ENCODE measurements at places on chromosomes 6 and 20.
A peak's percentile ranks its signal among the peaks of the same experiment; 100 is the strongest.

- no peak for DNase-seq
These were observed 302.8 kb upstream of the JARID2 start for GRCh38 chr6:14943116-14943515.

DNA sequence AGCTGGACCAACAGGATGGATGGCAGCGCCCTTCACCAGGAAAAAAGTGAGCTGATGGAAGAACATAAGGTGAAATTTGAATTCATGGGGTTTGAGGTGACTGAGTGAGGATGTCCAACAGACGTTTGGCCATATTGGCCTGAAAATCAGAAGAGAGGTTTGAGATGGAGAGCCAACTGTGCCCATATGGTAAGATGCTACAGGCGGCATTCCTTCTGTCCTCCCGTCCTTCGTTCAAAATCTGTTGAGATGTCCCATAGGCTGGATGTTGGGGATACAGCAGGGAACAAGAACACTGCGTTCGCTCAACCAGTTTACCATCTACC, 468 bp upstream of the CMTR1 start:
- DNase-seq = no peak

DNA sequence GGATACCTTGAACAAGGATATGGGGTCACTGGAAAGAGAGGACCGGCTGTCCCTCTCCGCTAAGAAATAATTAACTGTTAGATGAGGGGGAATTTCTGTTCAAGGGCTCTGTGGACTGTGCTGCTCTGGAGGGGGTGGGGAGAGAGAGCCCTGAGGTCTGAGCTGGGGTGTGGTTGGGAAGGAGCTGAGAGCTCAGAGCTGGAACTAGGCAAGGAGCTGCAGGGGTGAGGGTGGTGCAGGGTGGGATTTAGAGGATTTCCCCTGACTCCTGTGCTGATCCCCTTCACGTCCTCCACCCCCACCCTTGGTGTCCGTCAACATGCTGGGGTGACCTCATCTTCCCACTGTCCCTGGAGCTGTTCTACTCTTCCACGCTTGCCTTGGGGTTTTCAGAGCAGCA, 52.5 kb downstream of the HLA-A start:
- DNase-seq = no peak

- DNase-seq = no peak
These were observed 9.2 kb upstream of the CGA start for GRCh38 chr6:87103977-87104601.

DNA sequence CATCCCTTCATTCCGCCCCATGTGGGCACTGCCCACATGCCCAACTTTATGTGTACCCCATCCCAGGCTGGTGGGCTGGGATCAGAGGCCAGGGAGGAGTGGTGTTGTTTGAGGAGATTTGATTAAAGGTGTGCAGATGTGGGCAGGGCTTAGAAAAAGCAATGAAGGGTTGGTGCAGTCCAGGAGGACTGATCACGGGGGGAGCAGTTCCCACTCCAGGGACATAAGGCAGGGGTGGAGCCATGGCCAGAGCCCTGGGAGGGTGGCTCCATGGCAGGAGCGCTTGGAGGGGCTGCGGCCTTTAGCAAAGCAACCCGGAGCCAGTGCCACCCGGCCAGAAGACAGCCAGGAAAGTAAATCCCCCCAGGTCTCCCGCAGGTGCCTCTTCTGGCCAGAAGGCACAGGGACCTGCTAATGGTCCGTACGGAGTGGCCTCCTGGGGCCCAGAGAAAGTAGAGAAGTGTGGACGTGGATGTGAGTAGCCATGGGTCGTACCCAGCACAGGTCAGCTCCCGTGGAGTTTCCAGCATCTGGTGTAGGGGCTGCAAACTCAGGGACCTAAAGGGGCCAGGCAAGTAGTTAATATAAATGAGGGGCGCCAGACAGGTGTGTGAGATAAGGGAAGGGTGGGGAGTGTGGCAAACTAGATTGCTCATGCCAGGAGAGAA, 62.1 kb upstream of the APCDD1L start:
- DNase-seq = peak; percentile 23

DNA sequence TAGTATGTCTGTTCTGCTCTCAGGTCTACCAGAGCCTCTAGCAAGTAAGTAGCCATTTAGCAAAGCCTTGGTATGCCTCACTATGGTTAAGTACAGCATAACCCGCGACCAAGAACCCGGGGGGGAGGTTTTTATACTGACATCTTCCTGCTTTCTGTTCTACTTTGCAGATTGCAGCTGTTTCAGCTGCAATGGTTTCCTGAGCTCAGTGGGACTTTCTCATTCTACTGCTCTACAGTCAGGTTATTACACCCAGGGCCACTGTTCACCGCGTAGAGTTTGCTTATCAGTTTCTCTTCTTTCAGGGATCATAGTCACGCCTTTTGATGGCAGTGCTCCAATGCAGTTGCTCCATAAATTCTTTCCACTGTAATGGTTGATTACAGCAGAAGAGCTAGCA, 631.3 kb downstream of the TFAP2A start:
- no peak for DNase-seq

- no peak for DNase-seq
These were observed 6.1 kb downstream of the EDN1 start for GRCh38 chr6:12296255-12296573.

DNA sequence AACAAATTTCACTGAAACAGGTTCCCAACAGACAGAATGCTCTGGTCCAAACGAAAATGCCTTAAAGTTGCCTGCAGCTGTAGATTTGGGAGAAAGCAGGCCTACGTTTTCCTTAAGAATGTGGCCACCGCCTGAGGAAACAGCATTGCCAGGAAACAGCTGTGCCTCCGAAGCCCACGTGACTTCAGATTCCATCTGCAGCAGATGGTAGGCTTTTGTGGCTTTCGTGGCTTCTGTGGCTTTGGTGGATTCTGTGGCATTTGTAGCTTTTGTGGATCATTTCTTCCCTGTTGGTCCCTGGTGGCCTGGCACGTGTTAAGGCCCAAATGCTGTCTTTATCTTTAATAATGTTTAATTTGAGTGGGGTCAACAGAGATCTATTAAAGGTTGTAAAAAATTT, 222.9 kb downstream of the TTLL2 start:
- no peak for DNase-seq

- DNase-seq = no peak
These were observed 71.5 kb downstream of the SOX4 start for GRCh38 chr6:21665110-21665391.

- no peak for DNase-seq
These were observed 109.3 kb upstream of the AFDN start for GRCh38 chr6:167717455-167717854.

- no peak for DNase-seq
These were observed 1.8 kb downstream of the FOXO3 start for GRCh38 chr6:108562503-108562993.

GRCh38 chr20:50980071-50980681, 21.6 kb downstream of the MOCS3 start:
- DNase-seq = no peak

DNA sequence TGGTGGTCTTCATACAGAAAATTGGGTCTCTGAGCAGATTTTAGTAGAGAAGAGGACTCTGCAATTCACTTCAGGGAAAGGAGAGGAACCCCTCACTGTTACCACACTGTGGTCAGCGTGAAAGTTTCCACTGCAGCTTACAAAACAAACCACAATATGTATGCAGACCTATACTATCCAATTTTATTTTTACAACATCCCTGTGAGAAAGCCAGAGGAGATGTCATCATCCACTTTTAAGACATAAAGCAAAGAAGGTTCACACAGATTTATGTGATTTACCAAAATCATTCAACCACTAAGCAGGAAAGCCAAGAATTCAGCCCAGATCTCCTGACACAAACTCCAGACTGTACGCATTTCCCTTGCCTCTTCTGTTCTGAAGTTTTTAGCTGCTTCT, 442.4 kb downstream of the FRK start:
- peak; percentile 58 for DNase-seq

DNA sequence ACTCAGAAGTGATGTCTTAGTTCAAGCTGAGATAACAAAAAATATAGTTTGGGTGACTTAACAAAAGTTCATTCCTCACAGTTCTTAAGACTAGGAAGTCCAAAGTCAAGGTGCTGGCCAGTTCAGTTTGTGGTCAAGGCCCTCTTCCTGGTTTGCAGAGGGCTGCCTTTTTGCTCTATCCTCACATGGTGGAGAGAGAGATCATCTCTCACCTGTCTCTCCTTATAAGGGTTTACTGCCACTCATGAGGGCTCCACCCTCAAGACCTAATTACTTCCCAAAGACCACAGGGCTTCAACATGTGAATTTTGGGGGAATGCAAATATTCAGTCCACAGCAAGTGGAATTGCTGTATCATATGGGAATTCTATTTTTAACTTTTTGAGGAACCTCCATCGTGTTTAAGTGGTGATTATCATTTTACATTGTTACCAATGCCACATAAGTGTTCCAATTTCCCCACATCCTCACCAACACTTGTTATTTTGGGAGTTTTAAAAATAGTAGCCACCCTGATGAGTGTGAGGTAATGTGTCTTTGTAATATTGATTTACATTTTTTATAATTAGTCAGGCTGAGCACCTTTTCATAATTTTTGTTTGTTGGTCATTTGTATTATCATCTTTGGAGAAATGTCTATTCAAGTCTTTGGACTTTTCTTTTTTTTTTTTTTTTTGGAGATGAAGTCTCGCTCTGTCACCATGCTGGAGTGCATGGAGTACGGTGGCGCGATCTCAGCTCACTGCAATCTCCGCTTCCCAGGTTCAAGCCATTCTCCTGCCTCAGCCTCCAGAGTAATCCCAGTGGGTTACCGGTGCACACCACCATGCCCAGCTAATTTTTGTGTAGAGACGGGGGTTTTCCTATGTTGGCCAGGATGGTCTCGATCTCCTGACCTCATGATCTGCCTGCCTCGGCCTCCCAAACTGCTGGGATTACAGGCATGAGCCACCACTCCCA, 112.2 kb downstream of the SESN1 start:
- DNase-seq = no peak

- DNase-seq = no peak
These were observed 17.9 kb upstream of the TRIM26 start for GRCh38 chr6:30231067-30231466.

GRCh38 chr6:70270287-70271005, 32.4 kb downstream of the COL9A1 start:
- no peak for DNase-seq

DNA sequence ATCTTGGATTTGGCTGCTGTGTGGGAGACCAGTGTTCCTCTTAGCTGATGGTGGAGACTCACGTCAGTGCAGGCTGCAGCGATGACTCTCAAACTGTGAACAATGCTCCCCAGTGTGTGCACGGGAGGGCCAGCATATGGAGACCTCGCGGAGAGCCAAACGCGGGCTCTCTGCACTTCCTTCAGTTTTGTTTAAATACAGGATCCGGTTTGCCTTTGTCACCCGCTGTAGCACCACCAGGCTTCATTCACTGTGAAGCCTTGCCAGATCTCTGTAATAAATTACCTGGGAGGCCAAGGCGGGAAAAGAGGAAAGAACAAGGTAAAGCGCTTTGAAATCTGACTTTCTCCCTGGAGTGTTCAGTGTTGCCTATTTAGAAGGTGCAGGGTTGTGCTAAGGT, 30.7 kb upstream of the TMEM14A start:
- DNase-seq = peak; percentile 41

DNA sequence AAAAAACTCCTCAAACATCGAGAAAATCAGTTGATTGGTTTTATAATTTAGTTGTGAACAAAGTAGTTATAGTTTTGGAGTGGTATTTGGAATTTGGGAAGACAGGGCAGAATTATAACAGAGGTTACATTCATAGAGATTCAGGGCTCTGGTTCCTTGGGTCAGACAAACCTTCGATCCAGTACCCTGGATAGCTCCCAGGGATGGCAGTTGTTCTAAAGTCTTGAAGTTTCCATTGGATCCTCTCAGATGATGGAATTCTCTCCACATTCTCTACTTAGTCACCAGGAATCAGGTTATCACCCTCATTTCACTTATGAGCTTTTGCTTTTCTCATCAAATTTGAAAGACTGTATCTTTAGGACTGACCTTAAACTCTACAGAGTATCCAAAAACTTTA, 285.1 kb downstream of the CENPW start:
- DNase-seq = no peak

- no peak for DNase-seq
These were observed 264.1 kb upstream of the RIN2 start for GRCh38 chr20:19493794-19494495.

GRCh38 chr6:114339706-114340105, 3.1 kb downstream of the HS3ST5 start:
- DNase-seq = no peak
